GM20000 (cell line): ENCODE measurements at places on chromosomes 4 and X.

GRCh38 chrX:37745835-37746217, 34.0 kb upstream of the CYBB start:
- DNase-seq: no peak

DNA sequence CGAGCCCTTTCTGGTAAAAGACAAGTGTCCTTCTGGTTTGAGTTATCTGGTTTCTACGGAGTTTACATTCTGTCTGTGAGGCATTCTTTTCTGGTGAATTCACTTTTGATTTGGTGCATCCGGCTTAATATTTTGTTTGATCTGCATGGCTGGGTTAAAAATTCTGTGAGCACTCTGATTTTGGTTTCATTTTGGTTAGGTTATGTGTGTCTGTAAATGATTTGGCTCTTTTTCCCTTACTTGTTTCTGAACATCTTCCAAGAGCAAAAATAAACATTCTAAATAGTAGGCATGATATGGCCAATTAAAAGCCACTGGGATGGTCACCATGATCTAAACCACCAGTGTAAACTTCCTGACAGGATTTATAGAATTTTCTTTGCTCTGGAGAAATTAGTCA, 85.7 kb upstream of the PTPN13 start:
- DNase-seq: no peak

DNA sequence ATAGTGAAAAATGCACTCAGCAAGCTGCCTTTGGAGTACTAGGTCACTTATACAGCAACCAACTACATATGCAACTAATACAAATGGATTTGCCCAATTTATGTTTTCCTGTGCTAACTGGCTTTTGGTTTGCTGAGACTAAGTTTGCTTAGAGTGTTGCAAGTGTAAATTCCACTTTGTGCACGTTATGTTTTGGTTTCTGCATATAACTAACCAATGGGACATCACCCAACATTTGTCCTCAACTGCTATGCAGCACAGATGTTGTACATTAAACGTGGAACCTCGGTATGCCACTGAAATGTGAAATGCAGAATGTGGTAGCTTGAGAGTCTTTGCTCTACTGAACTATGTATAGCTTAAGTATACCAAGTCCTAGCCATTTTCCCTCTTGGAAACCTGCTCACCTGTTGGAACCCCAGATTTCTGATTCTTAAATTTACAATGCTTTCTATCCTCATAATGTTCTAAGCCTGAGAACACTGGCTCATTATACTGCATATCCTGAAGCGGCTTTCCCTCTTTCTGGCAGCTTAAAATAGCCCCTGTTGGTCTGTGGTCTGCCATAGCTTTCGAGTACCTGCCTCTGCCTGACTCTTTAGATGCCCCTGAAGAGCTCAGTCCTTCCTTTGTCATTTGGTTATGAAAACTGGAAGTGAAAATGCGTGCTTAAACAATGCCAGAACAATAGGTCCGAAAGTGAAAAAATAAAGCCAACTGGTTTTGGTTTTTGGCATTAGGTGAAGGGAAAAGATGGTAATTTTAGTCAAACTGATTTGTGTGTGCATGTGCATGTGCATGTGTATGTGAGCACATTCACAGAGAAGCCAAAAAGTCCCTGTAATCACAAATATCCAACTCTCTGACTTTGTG, 158.0 kb downstream of the SH2D1A start:
- no peak for DNase-seq

DNA sequence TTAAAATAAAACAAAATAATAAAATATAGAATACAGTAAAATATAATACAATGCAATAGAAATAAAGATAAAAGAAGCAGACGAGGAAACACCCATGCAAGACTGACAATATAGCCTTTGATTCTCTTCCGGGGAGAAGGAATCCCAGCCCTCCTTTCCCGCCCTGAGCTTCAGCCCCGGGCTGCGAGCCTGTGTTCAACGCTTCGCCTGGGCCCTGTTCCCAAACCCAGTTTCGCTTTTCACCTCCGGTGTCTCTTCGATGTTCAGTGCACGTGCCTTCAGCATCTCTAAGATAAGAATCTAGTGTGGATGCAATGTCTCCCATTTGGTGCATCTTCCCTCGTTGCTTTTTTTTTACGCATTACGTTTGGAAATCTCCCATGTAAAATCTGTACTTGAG, 38.4 kb upstream of the ARSD start:
- DNase-seq: no peak

GRCh38 chr4:134735901-134736300, 534.3 kb upstream of the PABPC4L start:
- no peak for DNase-seq
